ENCODE measurements at places on chromosomes 12 and 14.

- no peak for DNase-seq
These were observed 47.4 kb downstream of the NIN start for GRCh38 chr14:50783563-50783962.

DNA sequence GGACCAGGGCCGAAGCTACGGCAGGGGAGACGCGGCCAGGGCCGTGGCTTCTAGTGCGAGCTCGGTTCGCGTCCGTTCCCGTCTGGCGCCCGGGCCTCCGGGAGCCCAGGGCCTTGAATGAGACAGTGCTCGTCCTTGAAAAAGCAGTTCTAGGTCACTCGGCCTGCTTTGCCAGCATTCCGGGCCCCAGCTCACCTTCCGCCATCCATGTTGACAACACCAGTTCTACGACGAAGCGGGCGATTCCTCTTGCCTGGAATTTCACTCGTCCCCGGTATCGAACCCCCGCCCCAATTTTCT is 4.5 kb downstream of the OR10AD1 start:
- no peak for DNase-seq

- no peak for DNase-seq
These were observed 774 bp upstream of the TMEM30B start for GRCh38 chr14:61281948-61282275.

DNA sequence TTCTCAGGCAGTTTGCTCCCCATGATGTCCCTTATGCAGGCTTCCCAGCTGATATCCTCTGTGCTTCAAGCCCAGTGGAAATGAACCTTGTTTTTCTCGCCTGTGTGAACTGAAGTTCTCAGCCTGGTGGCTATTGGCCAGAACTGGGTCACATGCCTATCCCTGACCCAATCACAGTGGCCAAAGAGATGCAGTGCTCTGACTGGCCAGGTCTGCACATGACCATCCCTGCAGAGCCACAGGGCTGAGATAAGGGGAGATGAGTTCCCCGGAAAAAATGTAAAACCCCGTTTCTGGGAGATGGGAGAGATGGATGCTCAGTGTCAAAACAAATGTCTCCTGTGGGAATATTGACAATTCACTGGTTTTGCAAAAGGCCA is 34.7 kb upstream of the FZD10 start:
- no peak for DNase-seq

DNA sequence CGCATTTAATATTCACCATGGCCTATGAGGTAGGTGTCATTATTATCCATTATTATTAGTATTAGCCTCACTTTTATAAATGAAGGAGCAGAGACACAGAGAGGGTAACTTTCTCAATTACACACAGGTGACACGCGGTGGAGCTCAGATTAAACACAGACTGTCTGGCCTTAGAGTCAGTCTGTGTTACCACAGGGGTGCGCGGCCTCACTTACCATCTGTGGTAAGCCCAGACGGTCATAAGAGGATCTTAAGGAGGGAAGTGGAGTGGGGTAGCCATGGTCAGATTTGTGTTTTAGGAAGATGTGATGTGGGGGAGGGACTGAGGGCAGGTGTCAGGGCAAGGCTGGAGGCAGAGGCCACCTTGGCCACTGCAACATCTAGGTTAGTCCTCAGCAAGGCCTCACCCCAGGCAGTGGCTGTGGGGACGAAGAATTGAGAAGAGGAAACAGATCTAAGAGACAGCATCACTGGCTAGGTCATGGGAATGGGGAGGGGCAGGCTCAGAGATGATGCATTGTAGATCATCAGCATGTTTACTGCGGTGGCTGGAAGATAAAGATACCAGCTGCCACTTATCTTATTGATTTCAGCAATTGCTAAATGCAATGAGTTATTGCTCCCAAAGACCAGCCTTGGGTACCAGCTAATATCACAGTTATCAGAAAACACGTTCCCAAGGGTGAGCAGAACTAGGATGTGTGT is 67.1 kb downstream of the SERPINA3 start:
- no peak for DNase-seq

GRCh38 chr12:12777092-12777491 is 8.4 kb upstream of the APOLD1 start:
- DNase-seq, result no peak

- DNase-seq, result no peak
These were observed 101.9 kb downstream of the DACT1 start for GRCh38 chr14:58739674-58740073.

DNA sequence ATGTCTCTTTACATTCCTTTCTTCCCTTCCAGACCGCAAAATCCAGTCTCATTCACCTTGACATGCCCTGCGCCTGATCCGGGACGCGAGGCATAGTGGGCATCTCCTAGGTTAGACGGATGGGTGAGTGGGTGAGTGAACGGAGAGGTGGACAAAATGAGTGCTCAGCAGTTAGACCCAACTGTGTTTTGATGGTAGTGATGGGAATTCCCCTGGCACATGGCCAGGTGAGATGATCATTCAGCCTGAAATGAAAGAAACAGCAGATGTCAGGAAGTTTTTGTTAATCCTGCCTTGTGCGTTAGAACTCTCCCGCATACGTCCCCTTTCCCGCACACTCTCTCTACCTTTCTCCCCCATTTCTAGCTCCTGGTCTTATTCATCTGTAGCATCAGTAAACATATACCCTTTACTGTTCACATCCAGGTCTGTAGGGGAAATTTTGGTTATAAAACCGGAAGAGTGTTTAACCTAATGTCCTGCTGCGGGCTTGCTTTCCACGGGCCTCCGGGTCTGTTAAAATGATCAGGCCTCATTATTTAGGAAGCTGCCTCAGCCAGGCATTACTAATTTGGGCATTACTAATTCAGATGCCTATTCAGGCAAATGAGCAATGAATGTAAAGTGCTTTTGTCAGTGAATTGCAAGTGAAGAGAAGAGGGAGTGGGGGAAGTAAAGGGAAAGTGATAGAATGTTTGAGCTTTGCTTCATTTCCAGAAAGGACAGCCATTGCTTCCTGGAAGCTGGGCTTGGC is 172.8 kb downstream of the ETV6 start:
- peak; percentile 53 for DNase-seq

- DNase-seq, result no peak
These were observed 4.2 kb downstream of the DENND5B start for GRCh38 chr12:31586728-31587127.

DNA sequence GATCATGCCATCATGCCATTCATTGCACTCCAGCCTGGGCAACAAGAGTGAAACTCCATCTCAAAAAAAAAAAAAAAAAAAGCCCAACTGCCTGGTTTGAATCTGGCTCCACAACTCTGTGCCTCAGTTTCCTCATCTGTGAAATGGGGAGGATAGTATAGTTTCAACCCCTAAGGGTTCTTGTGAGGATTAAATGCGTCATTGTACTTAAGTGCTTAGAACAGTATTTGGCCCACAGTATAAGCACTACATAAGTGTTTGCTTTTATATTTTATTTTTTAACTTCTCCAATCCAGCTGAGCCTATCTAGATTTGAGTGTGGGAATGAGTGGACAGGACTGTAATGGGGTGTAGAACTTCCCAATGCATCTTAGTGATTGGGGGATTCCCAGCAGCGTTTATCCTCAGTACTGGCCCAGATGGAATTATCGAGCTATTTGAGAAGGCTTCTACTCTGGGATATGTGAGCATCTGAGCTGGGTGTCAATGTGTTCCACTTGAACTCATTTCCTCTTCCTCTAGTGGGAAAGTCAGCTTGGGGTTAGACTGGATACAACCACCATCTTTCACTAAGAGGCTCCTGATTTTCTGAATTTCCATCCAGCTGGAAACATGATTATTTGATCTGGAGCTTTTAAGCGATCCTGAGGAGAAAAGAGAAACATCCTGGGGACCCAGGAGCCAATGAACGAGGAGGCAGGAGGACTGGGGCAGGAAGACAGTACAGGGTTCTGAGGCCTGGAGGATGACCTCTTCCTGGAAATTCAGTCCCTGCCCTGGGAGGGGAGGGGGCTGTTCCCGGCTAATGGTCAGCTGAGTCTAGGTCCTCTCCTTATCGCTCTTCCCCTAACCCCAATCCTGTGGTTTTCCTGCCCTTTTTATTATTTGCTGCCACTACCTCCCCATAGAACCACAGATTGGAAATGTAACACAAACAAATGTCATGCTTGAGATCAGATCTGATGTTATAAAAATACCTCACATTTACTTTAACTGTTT is 9.3 kb upstream of the ESPL1 start:
- no peak for DNase-seq

GRCh38 chr12:95998611-95999286 is 2.6 kb upstream of the HAL start:
- DNase-seq, result peak; percentile 43

- no peak for DNase-seq
These were observed 14.1 kb upstream of the GALNT9 start for GRCh38 chr12:132343294-132344004.

- no peak for DNase-seq
These were observed 1.9 kb downstream of the PCNX4 start for GRCh38 chr14:60093606-60094005.

DNA sequence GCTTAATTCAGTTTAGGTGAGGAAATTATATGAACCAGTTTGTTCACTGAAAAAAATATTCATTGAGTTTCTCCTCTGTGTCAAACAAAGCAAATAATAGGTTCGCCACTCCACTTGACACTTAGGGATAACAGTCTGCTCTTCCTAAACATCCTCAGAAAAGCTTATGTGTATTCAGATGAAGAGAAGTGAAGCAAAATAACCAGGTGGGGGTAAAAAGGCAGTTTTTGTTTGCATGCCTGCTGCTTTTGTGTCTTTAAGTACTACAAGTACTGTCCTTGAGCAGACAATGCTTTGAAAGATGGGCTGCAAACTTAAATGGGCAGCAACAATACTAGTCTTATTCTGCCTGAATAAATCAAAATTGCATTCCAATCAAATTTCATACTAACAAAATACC is 910.7 kb upstream of the MDGA2 start:
- no peak for DNase-seq

GRCh38 chr14:64728856-64729255 is 24.6 kb downstream of the PLEKHG3 start:
- no peak for DNase-seq

Data from DMS153 (cell line).